ENCODE measurements at places on chromosomes 3 and 15.
A peak's percentile ranks its signal among the peaks of the same experiment; 100 is the strongest.

- no peak for DNase-seq
These were observed 74.7 kb downstream of the GLDN start for GRCh38 chr15:51416129-51416528.

GRCh38 chr15:76340803-76341365, 4.3 kb downstream of the ISL2 start:
- no peak for DNase-seq

DNA sequence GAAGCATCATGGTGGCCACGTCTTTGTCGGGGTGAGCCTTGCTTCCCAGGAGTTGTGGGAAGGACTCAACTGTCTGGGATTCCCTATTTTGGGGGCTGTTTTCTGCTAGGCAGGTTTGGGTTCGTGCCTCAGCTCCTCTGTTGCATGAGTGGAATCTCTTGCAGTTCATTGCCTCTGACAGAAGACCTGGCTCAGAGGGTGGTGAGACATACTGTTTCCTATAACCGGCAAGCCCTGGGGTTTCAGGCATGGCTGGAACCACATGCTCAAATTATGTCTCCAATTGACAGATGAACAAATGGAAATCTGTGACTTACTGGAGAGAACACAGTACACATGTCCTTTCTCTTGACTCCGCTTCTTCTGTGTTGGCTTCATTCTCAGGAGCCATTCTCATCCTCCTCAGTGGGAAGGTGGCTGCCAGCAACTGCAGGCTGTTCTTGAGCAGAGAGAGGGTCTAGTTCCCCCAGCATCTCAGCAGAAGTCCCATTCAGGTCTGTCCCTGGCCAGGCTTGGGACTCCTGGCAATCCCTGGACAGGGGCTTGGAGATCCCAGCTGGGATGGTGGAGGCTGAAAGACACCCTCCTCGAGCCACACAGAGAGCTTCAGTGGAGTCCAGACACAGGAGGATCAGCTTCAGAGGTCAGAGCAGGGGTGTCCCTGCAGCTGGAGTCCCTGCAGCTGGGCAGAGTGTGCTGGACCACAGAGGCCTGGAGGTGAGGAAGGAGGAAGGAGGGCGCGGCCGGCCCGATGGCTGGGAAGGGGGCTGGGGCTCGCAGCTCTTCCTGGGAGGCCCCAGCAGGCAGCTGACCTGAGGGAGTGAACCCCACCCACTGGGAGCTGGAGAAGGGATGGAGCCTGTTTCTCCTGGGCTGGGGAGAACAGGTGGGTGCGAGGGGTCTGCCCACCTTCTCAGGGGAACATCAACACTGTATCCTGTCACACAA, 97.6 kb downstream of the LSM3 start:
- DNase-seq, result no peak

GRCh38 chr3:33543601-33544000, 103.4 kb upstream of the UBP1 start:
- DNase-seq, result no peak

DNA sequence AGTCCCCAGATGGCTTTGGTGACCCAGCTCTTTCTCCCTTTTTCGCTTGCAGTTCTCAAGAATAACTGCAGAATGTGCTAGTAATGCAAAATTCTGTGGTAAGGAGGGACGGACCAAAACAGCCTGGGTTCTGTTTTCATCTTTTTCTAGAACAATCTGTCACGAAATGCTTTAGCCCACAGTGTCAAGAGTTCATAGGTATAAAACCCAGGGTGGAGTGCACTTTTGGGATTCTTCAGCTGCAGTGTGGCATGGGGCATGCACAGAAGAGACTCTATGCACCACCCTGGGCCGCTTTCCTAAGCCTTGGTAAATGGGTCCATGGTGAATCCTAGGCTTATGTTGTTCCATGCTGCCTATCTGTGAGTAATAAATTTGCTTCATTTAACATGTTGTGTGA, 1072.7 kb upstream of the GBE1 start:
- no peak for DNase-seq

- DNase-seq, result no peak
These were observed 275.9 kb downstream of the FAM43A start for GRCh38 chr3:194961571-194961970.

DNA sequence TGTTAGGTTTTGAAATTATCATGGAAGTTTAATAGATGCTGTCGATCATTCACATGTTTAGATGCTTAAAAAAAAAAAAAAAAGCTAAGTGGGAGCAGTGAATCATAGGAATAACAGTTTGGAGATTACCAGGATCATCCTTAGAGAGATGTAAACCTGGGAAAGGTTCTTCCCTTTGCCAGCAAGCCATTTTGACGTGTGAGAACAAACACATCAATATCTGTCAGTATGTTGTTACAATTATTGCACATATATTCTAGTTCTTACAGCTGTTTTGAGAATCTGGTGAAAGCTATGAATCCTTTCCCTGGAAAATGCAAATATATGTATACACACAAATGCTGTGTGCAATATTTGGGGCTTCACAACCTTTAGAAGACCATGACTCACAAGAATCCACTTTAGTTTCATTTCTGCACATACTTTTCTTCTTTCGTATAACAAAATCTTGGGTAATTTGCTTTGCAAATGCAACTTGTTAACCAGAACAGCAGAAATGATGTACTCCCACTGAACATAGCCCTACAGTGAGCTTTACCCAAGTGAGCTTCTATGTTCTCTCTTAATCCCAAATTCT, 12.0 kb downstream of the NFKBIZ start:
- no peak for DNase-seq

DNA sequence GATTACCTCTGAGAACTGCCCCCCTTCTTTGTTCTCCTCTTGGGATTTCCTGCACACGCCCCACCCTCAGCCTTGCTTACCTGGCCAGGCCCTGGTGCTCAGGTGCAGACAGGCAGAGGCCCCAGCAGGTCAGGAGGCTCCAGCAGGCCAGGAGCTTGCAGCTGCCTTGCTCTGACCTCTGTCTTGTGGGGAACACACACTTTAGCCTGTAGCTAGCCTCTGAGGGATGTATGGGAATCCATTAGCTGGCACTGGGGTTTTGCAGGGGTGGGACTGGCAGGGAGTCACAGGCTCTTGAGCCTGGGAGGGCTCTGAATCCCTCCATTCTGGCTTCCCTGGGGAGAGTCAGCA, 2.7 kb downstream of the SMAD6 start:
- DNase-seq, result no peak

DNA sequence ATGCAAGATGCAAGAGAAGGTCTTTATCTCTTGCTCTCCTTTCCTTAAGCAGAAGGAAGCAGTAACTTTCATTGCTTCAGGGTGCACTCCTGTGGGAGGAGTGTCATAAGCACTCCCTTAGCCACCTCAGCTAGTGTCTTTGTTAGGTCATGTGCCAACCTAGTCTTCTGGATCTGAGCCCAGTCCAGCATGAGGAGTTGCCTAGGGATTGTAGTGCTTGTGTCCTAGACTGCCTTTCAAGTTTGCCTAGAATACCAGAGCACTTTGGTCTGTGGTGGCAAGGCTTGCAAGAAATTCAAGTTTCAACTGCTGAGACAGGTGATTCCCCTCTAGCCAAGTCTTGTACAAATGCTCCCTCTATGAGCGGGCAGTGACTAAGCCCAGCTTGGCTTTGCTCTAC, 633.6 kb downstream of the ZNF385D start:
- no peak for DNase-seq

GRCh38 chr3:71511037-71511436, 72.5 kb downstream of the FOXP1 start:
- DNase-seq, result no peak

GRCh38 chr15:34046471-34047145, 7.6 kb upstream of the AVEN start:
- DNase-seq, result no peak

DNA sequence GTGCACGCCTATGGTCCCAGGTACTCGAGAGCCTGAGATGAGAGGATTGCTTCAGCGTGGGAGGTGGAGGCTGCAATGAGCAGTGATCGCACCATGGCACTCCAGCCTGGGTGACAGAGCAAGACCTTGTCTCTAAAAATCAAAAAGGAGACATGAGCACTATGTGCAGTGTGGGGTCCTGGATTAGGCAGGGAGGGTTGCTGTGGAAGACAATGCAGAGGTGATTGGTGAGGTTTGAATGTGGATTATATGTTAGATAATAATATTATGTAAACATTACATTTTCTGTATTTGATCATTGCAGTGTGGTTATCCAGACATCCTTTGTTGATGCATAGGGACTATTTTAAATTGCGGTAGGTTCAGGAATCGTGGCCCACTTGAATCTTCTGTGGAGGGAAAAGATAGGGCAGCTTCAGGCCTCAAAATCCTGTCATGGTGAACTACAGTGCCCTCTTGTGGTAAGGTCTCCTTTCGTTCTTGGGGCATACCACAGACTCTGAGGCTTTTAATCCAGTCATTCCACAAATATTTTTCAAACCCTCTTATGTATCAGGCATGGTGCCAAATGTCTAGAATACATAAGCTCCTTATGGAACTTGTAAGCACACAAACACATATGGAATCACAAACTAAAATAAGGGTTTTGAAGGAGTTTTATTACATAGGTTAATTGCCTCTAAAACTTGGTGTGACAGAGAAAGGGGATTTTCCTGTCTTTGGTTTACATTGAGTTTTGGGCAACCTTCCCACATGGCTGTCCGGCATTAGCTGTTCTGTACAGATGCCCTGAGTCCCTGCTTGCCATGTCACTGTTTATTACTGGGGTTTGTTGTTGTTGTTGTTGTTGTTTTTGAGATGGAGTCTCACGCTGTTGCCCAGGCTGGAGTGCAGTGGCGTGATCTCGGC, 37.7 kb downstream of the GPD1L start:
- peak; percentile 57 for DNase-seq

DNA sequence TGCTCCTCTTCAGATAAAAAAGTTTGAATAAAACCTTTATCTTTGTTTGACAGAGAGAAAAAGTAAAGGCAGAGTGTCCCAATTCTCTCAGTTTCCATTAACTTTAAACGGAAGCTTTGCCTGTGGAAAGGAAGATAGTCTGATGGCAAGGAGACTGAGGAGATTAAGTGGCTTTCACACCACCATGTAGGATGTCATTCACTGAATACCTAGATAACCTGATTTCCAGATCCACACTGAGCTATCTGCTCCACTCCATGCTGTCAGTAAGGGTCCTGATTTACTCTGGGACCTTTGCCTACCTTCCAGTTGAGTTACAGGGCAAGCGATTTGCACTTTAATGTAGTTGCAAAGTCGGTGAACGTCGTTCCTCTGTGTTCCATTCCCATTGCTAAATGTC, 233.4 kb upstream of the TBL1XR1 start:
- DNase-seq, result no peak

- DNase-seq, result no peak
These were observed 148.8 kb downstream of the KCNMB2 start for GRCh38 chr3:178684881-178685590.

DNA sequence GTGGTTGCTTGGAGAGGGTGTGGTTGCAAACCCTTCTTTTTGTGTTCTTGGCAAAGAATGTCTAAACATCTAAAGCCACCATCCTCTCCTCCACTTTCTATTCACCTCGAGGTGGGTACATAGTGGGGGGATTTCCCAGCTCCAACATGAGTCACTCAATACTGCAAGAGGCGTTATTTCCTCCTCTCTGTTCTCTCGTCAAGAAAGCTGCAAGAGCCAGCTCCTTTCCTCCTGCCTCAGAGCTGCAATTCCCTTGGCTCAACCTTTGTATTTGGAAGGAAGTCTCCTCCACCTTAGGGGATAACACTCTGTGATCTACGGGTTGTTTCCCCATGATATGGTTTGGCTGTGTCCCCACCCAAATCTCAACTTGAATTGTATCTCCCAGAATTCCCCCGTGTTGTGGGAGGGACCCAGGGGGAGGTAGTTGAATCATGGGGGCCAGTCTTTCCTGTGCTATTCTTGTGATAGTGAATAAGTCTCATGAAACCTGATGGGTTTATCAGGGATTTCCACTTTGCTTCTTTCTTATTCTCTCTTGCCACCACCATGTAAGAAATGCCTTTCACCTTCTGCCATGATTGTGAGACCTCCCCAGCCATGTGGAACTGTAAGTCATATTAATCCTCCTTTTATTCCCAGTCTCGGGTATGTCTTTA, 138.4 kb downstream of the PLCL2 start:
- no peak for DNase-seq

GRCh38 chr3:170321321-170322034, 36.0 kb upstream of the SKIL start:
- DNase-seq, result no peak

GRCh38 chr3:152745646-152746045, 89.3 kb upstream of the P2RY1 start:
- DNase-seq, result no peak

DNA sequence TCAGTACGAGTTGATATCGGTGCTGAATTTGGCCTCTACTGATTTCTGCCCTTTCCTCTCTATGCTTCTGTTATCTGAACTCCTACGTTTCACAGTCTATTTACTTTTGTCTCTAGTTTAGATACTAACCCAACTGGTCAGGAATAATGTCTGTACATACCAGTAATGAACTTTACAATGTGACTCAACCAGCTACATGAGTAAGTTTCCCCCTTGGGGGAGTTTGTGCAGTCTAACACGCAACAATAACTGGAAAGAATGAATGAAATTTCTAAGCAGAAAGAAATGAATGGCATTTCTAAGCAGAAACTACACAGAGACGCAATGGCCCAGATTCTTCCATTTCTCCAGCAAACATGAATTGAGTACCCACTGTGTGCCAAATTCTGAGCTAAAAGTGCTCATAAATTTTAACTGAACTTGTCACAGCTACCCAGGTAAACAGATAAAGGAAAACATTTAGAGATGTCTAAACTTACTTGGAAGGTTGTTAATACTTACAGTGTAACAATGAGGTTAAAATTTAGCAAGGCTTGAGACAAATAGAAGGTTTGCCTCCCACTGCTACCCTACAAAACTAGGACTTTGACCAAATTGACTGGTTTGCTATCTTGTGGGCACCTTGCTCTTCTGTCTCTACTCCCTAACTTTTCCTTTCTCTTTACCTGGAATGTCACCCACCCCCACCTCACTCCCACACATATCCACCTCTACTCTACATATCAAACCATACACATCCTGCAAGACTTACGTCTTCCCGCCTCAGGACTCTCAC, 11.6 kb downstream of the UPK1B start:
- DNase-seq, result peak; percentile 2

DNA sequence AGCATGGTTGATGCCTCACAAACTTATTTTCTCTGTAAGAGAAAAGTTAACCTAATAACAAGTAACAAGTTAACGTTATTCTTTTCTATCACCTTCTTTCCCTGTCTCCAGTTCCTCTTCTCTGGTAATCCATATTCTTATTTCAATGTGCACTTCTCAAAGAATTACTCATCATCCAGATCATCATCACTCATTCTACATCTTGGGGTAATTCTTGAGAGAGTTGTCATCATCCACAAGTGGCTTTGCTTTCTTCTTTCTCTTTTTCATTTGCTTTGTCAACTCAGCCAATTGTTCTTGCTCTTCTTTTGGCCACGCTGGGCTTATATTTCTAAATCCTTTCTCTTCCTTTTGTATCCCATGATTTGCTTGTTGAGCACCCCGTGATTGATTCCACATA, 20.8 kb upstream of the RNF111 start:
- no peak for DNase-seq

DNA sequence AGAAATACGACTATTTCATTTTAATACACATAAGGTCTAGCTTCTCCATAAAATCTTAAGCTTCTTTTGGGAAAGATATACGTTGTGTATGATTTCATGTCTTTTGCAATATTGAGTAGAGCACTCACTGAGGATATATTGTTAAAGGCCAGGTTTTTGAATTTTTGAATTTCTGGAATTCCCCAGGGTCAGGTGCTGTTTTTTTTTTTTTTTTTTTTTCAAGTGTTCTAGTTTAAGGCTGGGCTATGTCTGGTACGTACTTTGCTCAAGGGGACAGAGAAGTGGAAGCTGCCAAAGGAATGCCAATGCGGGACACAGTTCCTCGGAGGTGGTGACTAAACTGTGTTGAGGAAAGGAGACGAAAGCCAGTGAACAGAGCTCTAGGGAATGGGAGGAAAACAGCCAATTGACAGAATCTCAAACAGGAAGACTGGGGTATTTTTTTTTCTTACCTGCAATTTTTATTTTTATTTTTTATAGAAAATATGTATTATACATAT, 510.5 kb upstream of the CBLB start:
- DNase-seq, result no peak
